Hindlimb muscle (tissue), 1 donor: ENCODE measurements at places on chromosomes 3 and 15. TPM values are rescaled to one million over a fixed set of nuclear protein-coding genes. Genes with fewer than 3 reads are reported as not detected.

GOLGA8J gene
- polyA plus RNA-seq, result 0.52 TPM

ACAN gene
- 4.5 TPM for polyA plus RNA-seq

LPP gene
- 12.7 TPM for polyA plus RNA-seq

PPIB gene
- polyA plus RNA-seq, result 244 TPM

DNA sequence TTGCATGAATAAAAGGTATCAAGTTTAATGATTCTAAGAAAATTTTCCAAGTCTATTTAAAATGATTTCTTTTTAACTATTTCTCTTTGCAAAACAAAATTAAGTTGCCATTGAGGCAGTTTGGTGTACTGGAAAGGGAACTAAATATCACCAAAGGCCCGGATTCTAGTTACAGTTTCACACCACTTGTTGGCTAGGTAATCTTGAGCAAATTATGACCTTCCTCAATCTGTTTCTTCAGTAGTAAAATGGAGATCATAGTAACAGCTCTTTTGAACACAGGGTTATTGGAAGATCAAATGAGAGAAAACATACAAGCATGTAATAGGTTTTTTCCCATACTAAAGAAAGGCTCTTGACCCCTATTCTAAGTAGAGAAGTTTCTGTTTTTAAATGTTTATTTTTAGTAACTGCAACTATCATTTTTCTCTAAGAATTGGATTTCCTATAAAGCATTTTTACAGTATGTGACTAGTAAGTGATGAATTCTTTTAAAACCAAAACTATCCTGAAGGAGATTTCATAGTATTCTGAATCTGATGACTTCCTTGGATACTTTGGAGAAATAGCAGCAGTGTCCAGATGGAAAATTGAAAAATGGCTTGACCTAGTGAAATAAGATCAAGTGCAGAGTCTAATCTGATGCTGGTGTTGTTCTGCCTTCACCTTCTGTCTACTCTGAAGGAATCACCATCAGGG lies 15.7 kb downstream of the SCAANT1 start:
- DNase-seq, result no peak

GRCh38 chr3:14335774-14336748 lies 66.3 kb upstream of the SLC6A6 start:
- no peak for DNase-seq
